ENCODE measurements at places on chromosomes 11 and 22.

- DNase-seq: no peak
These were observed 651.2 kb downstream of the CNTN5 start for GRCh38 chr11:99671808-99672409.

DNA sequence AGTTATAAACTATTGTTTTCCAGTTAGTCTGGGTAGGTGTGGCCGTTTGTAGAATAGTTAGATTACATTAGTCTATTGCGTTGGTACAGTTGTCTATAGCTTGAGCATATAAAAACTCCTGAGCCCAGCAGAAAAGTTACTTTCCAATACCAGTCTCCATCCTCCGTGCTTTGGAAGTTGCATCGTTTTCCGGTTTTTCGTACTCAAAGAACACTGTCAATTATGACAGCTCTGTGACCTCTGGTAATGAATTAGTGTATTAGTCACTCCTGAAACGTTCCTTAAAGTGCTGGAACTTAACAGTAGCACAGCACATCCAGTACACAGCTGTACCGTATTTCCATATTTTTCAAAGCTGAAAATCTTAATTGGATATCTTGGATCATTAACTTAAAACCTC is 808 bp upstream of the MSANTD2 start:
- DNase-seq: no peak

DNA sequence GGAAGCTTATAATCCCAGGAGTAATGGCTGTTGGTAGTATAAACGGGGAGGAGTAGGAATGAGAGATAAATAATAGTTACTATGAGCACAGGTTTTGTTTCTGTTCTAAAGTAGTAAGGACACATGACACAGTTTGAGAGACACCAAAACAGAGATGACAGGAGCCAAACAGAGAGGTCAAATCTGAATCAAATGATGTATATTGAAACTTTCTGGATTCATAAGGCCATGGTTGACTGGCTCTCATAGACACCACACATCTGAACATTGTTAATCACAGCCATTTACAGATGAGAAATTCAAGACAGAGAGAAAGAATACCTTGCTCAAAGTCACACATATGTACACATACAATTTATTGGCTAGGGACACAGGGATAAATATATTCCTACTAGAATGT is 63.4 kb upstream of the UCP3 start:
- no peak for DNase-seq

- no peak for DNase-seq
These were observed 13.1 kb downstream of the OR52A5 start for GRCh38 chr11:5124891-5125620.

- DNase-seq: no peak
These were observed 18.9 kb upstream of the PISD start for GRCh38 chr22:31680861-31681341.

DNA sequence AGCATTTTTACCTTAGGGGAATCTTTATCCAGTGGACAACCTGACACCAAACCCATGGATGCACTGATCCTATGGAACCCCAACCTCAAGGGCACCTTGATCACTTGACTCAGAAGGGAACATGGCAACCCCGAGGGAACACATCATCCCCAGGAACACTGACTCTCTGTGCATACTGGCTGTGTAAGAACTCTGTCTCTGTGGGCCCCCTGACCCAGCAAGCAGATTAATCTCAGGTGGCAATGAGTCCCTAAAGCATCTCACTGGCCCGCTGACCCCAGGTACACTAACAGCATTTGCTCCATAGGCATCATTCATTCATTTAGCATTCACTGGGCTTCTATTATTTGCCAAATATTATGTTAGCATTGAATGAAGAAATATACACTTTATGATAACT is 16.9 kb downstream of the EIF3F start:
- no peak for DNase-seq

GRCh38 chr11:88689548-88690240 is 352.2 kb upstream of the CTSC start:
- no peak for DNase-seq

DNA sequence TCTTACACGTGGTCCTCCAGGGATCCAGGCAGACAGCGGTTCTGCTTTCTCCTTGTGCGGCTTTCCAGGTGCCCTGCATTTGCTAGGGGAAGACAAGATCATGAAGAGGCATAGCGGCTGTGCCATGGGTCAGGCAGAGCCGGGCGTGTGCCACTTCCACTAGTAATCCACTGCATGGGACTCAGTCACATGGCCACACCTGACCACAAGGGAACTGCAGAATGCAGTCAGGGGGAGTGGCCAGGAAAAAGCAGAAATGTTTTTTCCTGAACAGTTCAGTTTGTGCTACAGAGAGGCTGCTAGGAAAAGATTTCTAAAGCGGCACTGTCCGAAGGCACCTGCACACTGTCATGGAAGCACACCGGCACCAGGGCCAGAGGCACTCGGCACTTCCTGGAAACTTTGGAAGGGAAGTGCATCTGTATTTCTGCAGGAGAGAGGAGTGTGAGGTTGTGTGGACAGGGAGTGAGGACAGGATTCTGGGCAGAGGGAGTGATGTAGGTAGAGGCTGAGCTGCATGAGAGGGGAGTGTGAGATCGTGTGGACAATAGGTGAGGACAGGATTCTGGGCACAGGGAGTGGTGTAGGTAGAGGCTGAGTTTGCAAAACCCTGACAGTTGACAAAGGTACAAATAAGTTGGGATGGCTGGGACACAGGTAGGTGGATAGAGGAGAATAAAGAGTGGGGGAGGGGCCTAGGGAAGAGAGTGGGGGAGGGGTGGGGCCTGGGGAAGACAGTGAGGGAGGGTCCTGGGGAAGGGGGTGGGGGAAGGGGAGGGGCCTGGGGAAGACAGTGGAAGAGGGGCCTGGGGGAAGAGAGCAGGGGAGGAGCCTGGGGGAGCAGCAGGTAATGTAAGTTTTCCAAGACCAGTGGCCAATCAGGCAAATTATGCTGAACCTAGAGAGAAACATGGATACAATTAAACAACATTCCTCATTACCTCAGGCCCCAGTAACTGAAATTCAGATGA is 1436.3 kb downstream of the TBC1D22A start:
- no peak for DNase-seq

- no peak for DNase-seq
These were observed 130.5 kb downstream of the FAM76B start for GRCh38 chr11:95659088-95659487.

DNA sequence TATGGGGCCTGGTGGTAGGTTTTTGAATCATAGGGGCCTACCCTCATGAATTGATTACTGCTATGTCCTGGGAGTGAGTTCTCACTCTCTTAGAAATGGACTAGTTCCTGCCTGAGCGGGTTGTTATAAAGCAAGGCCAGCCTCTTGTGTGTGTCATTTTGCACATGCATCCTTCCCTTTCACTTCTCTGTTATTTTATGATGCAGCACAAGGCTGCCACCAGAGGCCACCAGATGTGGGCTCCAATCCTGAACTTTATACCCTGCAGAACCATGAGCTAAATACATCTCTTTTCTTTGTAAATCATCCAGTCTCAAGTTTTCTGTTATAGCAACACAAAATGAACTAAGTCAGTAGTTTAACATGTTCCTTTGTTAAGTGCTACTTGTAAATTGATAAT is 251.4 kb downstream of the BLID start:
- DNase-seq: no peak

GRCh38 chr11:23217072-23217471 is 356.8 kb upstream of the CCDC179 start:
- no peak for DNase-seq

- no peak for DNase-seq
These were observed 471 bp upstream of the CEP126 start for GRCh38 chr11:101914341-101914737.

GRCh38 chr11:114026355-114026754 is 33.2 kb upstream of the ZBTB16 start:
- no peak for DNase-seq

DNA sequence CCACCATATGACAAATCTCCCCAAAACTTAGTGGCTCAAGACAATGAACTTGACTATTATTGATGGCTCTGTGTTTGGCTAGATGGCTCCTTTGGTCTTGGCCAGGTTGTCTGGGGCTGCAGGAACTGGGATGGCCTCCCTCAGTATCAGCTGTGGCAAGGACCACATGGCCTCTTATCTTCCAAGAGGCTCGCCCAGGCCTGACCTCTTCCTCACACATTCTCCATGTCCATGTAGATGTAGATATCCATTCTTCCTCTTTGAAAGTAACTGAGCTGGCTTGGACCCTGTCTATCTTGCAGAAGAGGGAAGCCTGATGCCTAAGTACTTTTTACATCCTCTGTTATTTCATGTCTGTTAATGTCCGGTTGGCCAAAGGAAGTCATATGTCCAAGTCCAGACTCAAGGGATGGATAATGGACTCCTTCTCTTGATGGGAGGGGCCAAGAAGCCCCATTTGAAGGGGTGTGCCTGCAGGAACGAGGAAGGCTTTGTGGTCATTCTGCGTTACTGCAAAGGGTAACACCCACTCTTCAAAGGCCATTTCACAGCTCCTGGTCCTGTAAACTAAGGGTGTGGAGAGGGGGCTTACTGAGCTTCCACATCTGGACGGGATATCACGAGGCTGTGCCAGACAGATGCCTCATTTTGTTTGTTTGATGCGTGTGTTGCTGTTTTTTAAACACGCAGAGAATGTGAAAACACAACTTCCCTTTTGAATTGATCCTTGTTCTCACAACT is 87.1 kb downstream of the GRIK4 start:
- DNase-seq: no peak

DNA sequence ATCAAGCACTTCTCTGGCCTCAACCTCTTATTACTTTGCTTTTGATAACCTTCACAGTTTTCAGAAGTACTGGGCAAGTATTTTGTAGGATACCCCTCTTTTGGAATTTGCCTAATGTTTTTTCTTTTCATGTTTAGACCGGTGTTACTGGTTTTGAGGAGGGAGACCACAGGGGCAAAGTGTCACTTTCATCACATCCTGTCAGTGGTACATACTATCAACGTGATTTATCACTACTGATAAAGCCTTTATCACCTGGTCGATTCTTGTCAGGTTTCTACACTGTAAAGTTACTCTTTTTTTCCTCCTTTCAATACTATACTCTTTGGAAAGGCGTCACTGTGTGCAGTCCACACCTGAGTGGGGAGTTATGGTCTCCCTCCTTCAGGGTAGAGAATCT is 26.7 kb downstream of the QSER1 start:
- DNase-seq: no peak

- DNase-seq: no peak
These were observed 126.0 kb downstream of the SYN3 start for GRCh38 chr22:32932176-32932575.

- DNase-seq: no peak
These were observed 38.6 kb upstream of the MMP13 start for GRCh38 chr11:102994105-102994504.

DNA sequence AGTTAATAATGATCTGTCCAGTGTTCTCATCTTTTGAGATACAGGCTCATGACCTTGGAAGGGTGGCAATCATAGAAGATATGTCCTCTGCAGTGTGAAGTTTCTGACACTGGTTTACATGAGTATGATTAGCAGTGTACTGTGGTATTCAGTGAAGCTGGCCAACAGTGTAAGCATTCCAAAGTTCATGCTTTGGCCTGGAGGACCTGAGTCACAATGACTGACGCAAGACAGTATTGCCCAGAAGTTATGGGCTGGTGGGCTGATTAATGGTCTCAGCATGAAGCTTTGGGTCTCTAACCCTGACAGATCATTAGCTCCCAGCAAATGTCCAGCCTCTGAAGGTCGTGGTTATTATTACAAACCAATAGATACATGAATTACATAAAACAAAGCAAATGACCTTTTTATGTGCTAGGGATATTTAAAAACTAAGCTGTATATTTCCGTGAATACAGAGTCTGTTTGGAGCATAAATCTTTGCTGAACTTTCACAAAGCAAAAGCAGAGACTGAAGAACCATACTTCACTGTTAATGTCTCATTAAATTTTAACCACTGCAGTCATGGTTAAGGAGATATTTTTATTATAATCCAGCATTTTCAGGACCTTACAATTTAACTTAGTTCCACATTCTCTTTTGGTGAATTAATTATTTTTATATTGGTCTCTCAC is 28.3 kb upstream of the USP47 start:
- no peak for DNase-seq

DNA sequence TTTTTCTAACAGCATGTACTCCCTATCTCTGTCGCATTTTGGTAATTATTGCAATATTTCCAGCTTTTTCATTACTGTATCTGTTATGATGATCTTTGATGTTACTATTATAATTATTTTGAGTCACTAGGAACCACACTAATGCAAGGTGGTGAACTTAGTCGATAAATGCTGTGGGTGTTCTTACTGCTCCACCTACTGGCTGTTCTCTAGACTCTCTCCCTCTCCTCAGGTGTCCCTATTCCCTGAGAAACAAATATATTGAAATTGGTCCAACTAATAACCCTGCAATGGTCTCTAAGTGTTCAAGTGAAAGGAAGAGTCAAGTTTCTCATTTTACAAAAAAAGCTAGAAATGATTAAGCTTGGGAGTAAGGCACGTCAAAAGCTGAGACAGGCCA is 10.5 kb downstream of the ARL14EP start:
- no peak for DNase-seq

DNA sequence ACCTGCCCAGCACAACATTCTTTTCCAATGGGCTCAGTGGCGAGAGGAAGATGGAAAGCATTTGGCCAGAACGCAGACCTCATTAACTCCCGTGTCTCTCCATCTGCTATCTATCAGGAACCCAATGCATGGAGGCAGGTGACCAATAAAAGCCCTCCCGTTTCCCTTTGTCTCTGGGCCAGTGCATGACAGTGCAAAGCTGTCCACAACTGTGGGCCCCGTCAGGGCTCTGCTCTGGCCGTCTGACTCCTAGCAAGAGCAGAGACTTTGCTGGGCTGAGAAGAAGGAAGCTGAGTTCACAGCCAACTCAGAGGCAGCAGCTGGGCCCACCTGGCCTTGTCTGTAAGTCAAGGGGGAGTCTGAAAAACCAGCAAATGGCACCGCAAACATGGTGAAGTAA is 177.8 kb downstream of the TENM4 start:
- DNase-seq: peak; percentile 25

- no peak for DNase-seq
These were observed 11.5 kb upstream of the FTH1 start for GRCh38 chr11:61978703-61979661.

- DNase-seq: peak; percentile 65
These were observed 32.7 kb upstream of the TXNRD2 start for GRCh38 chr22:19974268-19974861.
